ENCODE measurements at places on chromosomes 1 and 21.
A peak's percentile ranks its signal among the peaks of the same experiment; 100 is the strongest.

DNA sequence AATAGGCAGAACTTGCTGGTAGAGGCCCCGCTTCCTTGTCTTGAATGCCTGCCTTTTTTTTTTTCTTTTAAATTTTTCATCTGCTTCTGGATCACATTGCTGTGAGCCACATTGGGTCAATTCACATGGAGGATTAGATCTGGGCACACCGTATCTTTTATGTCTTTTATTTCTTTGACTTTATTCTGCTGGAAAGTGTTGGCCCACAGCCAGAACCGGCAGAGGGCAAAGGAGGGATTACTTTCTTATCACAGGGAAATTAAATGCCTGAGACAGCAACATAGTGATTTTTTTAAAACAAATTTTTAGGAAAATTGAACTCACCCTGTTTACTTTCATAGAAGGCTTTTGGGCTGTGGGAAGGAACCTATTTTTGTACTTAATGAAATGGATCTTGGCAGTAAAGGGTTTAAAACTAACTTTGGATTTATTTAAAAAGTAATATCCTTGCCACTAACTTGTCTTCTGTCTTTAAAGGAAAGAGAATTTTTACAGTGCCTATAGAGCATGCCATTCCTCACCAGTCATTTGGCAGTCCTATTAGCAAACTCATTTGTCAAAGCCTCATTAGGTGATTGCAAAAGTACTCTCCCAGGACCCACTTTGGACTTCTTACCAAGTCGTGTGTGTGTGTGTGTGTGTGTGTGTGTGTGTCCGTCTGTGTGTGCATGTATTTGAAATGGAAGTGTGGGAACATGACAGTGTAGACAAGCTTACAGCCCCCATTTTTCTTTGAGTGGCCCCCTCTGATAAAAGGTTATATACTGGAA lies 68.4 kb downstream of the ST6GALNAC3 start:
- DNase-seq, result peak; percentile 13

GRCh38 chr1:193070942-193071341 lies 11.5 kb downstream of the RO60 start:
- DNase-seq, result peak; percentile 20

- no peak for DNase-seq
Observed at GRCh38 chr1:23444596-23445390, 20.2 kb upstream of the TCEA3 start.

DNA sequence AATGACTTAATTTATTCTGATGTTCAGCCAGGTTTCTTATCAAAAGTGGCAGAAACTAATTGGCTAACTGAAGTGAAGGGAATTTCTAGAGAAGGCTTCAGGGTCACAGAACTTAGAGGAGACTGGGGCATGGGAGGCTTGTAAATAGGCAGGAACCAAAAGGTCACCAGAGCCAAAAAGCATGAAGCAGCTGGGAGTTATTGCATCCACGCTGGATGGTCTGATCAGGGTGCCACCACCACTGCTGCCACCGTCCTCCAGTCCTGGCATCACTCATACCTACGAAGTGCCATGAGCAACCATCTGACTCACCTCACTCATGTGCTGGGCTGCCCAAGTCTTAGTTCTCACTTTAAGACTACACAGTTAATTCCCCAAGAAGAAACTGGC lies 82.5 kb upstream of the DPH5 start:
- no peak for DNase-seq

DNA sequence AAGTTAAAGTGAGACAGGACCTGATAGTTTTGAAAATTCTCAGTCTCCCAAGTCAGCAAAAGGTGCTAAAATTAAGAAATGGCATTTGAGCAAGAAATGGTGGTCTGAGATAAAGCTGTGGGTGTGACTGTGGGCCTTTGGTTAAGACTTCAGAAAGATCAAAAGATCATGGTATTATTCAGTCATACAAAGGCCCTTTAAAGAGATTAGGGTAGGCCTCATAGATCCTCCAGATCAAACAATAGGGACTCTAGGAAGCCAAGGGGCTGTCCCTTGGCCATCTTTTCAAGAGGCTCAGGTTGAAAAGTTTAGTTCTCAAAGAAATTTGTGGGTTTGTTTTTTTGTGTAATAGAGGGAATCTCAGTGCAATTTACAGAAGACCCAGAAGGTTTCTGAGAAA lies 8.4 kb downstream of the HMGB4 start:
- DNase-seq, result no peak

GRCh38 chr1:116234429-116234828 lies 123.2 kb downstream of the MAB21L3 start:
- DNase-seq, result no peak
